Activated CD4-positive, alpha-beta memory T cell treated with anti-CD3 and anti-CD28 coated beads, Interleukin-2, amount 10 ng/mL, durations not matched to agents 7 days and 5 days (primary cell): ENCODE measurements at places on chromosomes 4 and X.

DNA sequence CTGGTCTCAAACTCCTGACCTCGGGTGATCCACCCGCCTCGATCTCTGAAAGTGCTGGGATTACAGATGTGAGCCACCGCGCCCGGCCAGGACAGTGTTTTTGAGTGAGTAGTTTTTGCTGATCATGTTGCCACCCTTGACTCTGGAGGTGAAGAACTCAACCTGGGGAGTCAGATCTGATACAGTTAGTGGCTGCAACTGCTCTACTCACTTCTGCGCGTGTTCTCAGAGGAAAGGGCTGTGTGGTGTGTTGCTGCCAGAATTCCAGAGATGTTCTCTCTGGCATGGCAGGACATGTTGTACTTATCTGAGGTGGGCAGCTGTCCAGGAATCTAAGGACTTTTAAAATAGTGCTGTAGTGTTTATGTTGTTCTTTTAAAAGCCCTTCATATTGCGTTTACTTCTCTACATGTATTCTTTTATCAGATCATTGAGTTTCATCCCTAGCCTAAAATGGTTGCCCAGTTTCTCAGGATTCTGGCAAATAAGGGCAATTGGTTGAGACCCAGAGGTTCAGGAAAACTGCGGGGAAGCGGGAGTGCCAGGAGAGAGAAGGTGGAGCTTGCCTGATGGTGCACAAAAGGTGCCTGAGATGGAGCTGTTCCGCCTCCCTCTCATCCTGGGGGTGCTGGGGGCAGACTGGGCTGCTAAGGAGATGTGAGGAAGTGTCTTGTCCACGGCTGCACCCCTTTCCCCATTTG is 97.7 kb downstream of the ARHGAP10 start:
- no peak for DNase-seq

DNA sequence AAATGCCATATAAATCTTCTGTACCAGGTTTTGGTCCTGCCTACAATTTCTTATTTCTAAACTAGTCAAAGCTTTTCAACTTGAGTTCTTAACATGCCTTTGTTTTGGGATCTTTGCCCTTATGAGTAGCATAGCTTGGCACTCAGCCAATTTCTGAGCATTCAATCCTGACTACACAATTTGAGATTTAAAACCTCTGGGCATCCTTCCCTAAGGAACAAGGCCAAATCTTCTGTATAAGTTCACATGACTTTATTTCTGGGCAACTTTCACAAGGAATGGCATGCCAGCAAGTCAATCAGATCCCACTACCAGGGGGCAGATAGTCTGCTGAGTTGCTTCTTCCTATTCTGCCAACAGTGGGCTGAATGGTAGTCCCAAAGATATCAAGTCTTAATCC is 254.2 kb downstream of the ADAMTS3 start:
- DNase-seq = no peak

DNA sequence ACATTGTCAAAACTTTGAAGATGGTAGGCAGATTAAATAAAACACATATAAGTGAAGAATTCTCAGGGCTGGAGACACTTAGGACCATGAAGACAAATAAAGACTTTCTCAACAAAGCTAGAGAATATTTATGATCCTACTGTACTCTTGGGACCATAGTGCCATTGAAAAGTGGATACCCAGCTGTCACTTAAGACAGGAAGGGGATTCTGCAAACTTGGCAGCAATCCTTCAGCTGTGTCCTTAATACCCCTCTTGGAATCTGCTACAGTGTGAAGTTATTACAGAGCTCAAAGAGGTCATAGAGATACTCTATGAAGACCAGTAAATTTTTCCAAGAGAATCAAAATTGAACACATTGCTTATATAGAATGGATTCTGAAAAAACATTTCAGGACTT is 24.3 kb downstream of the PDE5A start:
- no peak for DNase-seq

DNA sequence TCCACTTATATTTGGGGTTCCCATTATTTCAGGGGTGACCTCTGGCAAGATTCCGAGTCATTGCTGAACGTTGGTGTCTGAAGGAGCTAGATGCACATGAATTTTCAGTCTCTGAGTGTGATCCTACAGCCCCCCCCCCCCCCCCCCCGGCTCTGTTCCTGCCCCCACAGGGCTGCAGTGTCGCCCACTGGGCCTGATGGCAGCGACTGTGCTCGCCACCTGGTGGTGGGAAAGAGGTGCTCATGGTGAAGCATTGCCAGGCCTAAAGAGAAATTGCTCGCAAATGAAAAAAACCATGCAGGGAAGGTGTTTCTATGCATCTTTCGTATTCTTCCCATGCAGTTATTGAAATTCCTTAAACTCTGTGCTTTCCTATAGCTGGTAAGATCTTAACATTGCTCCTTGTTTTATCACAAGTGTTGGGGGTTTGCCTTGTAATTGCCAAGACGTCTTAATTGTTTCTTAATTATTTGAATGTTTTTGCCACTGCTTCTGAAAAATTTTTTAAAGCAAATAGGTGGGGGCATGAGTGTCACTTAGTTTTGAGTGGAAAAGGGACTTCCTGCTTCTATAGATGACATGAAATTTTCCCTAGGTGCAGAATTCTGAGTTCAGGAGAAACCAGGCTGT is 63.2 kb downstream of the CLDN22 start:
- peak; percentile 32 for DNase-seq

GRCh38 chrX:20515841-20516461 is 249.2 kb upstream of the RPS6KA3 start:
- DNase-seq = peak; percentile 51

DNA sequence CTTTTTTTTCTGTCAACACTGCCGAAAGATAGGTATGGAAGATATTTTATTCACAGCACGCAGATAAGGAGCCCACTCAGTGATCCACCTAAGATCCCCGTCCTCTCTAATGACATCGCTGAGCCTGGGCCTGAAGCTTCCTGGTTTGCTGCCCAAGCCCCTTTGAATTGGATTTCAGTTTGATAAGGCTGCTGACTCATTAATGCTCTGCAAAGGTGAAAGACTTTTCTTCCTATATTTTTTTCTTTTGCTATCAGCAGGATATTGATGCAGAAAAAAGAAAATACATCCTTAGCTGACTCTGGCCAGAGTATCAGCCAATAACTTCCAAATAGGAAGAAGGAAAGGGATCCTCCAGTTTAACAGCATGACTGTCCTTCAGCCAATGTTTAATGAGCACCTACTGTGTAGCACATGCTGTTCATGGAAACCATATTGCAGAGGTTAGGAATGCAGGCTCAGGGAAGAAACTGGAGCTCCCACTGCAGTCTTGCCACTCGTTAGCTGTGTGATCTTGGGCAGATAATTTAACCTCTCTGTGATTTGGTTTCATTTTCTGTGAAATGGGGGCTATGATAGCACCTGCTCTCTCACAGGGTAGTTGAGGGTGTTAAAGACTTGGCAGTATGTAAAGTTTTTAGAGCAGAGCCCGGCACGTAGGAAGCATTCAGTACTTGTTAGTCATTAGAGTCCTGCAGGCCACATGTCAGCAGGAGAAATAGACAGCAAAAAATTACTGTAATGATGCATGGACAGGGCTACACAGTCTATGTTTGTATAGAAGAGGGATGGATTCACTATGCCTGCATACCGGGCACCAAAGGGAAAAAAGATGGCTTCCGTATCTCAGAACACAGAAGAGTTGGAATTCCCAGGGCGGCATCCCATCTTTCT is 39.3 kb downstream of the EVC start:
- DNase-seq = no peak

DNA sequence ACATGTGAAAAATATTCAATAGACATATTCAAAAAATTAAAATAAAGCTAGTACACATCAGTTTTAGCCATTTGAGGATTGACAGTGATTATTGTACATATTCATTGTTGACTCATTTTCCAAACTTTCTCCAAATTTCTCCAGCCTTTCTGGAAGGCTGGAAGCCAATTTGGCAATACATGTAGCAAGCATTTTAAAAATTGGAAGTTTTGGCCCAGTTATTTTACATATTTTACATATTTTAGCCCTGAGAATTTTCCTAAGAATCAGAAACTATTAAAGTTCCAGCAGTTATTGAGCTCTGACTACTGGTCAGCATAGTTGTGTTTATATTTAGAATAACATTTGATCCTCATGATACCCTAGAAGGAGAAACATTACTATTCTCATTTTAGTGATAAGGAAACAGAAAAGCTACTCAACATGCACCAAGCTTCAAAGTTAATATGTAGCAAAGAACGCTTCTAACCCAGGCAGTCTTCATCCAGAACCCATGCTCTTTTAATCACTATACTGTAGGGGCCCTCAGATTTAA is 3.2 kb downstream of the CABS1 start:
- no peak for DNase-seq

- DNase-seq = no peak
These were observed 307.3 kb downstream of the RAPGEF2 start for GRCh38 chr4:159410076-159410777.

DNA sequence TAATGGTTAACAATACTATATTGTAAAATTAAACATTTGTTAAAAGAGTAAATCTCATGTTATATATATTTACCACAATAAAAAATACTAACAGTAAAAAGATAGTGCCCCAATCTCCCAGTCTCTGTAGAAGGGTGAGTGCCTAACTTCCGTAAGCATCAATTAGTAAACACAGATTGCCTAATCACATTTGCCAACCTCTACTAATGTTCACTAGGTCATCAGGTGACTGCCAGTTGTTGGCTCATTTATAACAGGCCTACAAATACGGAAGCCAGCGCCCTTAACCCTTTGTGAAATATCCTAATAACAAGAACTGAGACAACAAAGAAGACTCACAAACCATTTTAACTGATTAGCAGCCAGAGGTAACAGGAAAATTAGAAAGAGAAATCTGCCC is 345.1 kb downstream of the INPP4B start:
- no peak for DNase-seq

DNA sequence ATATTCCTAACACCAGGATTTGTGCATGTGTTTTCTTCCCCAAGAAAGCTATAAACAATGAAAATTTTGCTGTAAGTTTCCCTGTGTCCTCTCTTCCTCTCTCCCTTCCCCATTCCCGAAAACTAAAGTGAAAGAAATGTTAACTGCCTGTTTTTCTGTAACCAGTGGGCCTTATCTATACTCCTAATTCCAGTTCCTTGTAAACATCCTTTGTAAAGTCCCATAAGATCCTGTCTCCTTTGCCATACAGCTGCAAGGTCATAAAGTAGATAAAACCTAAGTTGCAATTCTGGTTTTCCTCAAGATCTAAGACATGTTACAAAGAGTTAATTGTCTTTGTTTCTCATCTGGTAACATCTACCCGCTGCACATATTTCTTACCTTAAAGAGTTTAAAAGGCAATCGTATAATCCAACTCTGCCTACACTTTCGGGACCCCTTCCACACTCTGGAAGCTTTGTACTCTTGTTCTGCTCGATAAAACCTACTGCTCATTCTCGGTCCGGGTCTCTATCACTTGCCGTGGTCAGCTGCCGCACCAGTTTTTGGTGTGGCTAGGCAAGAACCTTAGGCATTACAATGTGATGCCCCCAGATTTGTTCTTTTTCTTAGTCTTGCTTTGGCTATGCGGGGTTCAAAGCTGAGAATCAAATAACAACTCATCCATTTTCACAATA is 20.5 kb downstream of the UGT2B7 start:
- no peak for DNase-seq

GRCh38 chrX:17376431-17377077 is 1.6 kb downstream of the NHS start:
- no peak for DNase-seq

DNA sequence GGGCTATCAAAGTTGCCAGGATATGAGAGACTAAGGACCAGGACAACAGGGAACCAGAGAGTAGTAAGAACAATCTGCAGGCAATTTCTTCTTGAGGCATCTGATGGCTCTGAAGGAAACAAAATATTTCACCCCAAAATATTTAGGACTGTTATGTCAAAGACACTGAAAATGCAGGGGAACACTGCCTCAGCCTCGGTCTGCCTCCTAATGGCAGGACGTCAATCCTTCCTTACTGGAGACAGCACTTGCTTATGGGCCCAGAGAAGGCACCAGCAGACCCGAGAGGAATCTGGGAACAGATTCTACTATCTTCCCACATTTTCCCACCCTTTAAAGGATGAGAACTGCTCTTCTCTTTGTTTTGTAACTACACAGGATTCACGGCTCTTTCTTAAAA is 23.3 kb downstream of the RNF150 start:
- DNase-seq = no peak

GRCh38 chrX:71532078-71532752 is 689 bp upstream of the OGT start:
- DNase-seq = peak; percentile 72

DNA sequence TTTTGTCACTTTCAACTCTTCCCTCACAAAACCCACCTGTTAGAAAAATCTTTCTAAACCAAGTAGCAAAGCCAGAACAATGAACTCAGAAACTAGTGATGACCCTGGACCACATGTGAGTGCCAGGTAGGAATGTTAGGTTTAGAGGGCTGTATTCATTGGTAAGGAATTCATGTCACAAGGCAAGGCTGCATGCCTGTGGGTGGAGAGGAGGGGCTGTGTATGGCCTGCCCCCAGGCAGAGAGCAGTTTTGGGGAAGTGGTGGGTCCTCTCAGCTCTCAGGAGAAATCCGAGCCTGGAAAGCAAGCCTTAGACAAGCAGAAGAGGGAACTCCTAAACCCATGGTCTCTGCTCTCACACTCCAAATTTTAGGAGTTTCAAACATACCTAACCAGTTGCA is 2.4 kb downstream of the RNF175 start:
- no peak for DNase-seq

DNA sequence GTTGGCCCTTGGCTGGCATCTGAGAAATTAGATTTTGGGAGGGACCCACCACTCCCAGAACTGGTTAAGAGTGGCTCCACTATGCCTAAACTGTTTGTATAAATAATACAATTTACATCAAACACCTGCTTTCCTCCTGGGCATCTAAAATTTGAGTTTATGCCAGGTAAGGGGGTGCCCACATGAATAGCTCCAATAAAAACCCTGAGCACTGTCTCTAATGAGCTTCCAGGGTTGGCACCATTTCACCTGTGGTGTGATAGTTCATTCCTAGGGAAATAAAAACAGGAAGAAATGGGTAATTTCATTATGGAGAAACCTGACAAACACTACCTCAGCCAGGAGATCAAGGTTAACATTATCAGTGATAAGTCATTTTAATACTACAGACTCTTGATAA is 119.7 kb downstream of the FRYL start:
- DNase-seq = no peak

- no peak for DNase-seq
These were observed 178.5 kb downstream of the PAPSS1 start for GRCh38 chr4:107541511-107541910.

- peak; percentile 16 for DNase-seq
These were observed 261.1 kb upstream of the PLCXD1 start for GRCh38 chrX:19912-20571.

DNA sequence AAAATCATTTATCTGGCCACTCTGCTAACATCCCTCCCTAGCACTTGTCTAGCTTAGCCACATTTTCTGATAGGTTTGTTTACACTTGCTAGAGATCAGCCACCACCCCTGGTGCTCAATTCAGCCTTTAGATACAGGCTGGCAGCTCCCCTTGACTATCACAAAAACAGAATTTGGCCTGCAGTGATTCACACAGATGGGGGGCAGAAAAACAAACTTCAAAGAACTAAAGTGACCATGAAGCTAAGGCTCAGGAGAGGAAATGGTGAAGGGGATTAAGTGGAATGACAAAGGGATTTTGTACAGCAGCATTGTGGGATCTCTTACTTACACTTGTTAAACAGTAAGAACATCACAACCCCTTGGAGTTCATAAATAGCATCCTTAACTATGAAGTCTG is 1718.0 kb upstream of the PCDH7 start:
- no peak for DNase-seq
